ENCODE measurements at places on chromosomes 7 and 10. TPM values are rescaled to one million over a fixed set of nuclear protein-coding genes. Genes with fewer than 3 reads are reported as not detected.

MSMB gene
- 11.6 TPM for polyA plus RNA-seq

GPR26 gene
- 0.15 TPM for polyA plus RNA-seq

IFIT2 gene
- 4.3 TPM for polyA plus RNA-seq

ZFAND2A gene
- polyA plus RNA-seq = 61.4 TPM

DNA sequence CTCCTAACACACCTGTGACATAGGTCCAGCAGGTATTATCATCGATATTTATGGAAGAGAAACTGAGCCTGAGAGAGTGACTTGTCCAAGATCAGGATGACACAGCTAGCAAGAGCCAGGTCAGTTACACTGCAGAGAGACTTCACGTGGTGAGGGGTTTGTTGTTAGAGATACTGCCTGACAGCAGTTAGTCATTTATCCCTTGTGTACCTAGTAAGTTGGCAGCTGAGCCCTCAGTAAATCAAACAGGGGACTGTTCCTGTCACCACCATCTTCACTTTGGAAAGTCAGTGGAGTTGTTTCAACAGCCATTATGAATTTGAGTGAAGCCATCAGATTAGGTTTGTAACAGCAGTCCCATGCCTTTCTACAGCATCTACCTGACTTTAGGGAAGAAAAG, 87.5 kb upstream of the GATA3 start:
- no peaks in the 10 kb centered on the region for H3K36me3 ChIP-seq
- no peaks in the 10 kb centered on the region for H3K4me1 ChIP-seq
- H3K4me3 ChIP-seq = no peak overlapping the region
- no peaks in the 10 kb centered on the region for H3K27me3 ChIP-seq
- no peak for DNase-seq

DNA sequence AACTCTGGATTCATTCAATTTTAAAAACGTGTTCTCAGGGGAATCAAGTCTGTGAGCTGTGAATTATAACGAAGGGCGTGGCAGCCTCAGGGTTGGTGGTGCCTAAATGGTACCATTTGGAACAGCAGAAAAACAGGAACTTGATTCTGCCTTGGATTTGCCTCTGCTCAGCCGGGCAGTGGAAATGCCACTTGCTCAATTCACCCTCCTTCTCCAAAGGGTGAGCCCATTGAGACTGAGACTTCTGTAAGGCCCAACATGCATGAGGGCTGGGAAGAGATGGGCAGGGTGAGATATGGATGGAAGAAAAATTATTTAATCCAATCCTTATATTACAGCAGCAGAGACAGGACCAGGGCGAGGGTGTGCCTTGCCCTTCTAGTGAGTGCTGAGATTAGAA, 107.1 kb upstream of the HABP2 start:
- H3K4me3 ChIP-seq = no peak overlapping the region
- H3K4me1 ChIP-seq = no peaks in the 10 kb centered on the region
- H3K27me3 ChIP-seq = no peaks in the 10 kb centered on the region
- no peaks in the 10 kb centered on the region for H3K36me3 ChIP-seq
- H3K27ac ChIP-seq = no peak overlapping the region

DNA sequence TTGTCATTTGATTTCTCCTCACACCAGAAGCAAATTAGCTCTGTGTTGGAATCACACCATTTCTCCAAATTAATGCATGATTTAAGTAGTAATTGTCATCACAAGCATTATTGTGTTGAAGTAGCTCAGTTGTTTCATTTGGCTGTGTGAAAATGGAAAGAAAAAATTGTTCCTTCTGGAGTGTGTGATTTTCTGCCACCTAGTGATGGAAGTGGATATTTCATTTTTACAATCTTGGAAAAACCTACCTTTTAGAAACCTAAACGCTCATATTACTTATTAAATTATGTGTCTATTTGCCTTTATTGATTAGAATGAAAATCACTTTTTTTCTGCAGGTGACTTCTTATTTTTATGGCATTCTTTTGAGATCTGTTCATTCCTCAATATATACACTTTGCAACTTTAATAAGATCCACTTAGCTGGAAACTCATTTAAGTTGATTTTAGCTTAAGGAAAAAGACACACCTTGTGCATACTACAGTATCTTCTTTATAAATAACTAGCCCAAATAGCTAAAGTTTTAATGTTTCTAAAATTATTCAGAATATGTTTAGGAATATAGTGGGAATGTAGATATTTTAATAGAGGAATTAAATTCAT, 50.0 kb downstream of the SRI start:
- H3K27ac ChIP-seq = no peak overlapping the region
- H3K36me3 ChIP-seq = no peaks in the 10 kb centered on the region
- no peak overlapping the region for H3K4me3 ChIP-seq
- DNase-seq = no peak

GRCh38 chr7:123865517-123866117, 20.6 kb downstream of the HYAL4 start:
- no peaks in the 10 kb centered on the region for H3K36me3 ChIP-seq
- H3K4me1 ChIP-seq = peaks cover 22% of the 10 kb centered on the region
- no peak overlapping the region for H3K4me3 ChIP-seq
- no peak overlapping the region for H3K27ac ChIP-seq
- no peaks in the 10 kb centered on the region for H3K27me3 ChIP-seq

- no peak overlapping the region for H3K27ac ChIP-seq
- no peak overlapping the region for H3K4me3 ChIP-seq
- DNase-seq = peak; percentile 82
- H3K27me3 ChIP-seq = no peaks in the 10 kb centered on the region
- peaks cover 11% of the 10 kb centered on the region for H3K4me1 ChIP-seq
Measured at GRCh38 chr10:99346247-99346646, 17.1 kb downstream of the CNNM1 start.

- DNase-seq = no peak
- no peaks in the 10 kb centered on the region for H3K36me3 ChIP-seq
- peak overlapping the region; percentile 12 for H3K27ac ChIP-seq
- no peak overlapping the region for H3K4me3 ChIP-seq
- H3K4me1 ChIP-seq = peaks cover 41% of the 10 kb centered on the region
Measured at GRCh38 chr7:30844916-30845315, 66.7 kb upstream of the AQP1 start.

DNA sequence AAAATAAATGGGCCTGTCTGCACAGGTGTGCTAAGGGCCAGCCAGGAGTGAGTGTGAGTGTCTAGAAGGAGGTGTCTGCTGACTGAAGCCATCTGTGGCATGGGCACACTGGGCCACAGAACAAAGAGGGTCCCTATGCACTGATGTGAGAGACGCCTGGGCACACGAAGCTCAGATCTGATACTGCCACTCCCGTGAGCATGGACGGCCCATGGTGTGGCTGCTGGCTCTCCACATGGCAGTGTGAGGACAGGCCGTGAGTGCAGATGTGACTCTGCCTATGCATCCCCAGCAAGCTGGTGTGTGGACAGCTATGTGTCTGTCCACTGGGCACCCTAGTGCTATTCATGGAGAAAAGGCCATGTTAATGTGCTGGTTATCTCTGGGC, 12.8 kb upstream of the MYL7 start:
- DNase-seq = no peak
- H3K27me3 ChIP-seq = no peaks in the 10 kb centered on the region
- no peaks in the 10 kb centered on the region for H3K4me1 ChIP-seq
- no peak overlapping the region for H3K27ac ChIP-seq
- no peak overlapping the region for H3K4me3 ChIP-seq

DNA sequence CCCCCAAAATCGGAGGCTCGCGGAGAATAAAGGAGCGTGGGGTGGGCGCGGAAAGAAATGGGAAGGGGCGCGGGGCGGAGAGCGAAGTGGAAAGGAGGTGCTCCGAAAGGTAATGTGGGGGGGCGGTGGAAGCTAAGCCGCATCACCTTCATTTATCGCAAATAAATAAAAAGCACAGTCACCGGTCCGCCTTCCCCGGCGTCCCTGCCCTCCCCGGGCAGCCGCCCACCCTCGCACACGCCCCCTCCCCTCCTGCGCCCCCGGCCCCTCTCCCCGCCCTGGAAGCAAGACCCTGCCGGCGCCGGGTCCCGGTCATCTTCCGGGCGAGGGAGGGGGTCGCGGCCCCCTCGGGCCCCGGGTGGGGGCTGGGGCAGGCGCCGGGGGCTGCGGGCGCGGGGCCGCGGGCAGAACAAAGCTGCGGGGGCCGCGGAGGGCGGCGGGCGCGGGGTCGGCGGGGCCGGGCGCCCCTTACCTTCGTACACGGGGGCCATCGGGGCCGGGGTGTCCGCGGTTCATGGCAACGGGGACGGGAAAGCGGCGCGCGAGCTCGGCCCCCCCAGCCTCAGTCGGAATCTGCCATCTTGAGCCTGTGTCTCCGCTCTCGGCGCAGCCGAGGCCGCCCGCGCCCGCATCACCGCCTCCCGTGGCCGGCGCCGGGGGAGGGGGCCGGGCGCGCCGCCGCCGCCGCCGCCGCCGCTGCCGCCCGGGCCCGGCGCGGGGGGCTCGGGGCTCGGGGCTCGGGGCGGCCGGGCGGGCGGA, 486 bp downstream of the HIPK2 start:
- peaks cover 11% of the 10 kb centered on the region for H3K4me1 ChIP-seq
- DNase-seq = peak; percentile 43
- peak overlapping the region; percentile 95 for H3K27ac ChIP-seq
- H3K4me3 ChIP-seq = peak overlapping the region; percentile 73
- H3K36me3 ChIP-seq = no peaks in the 10 kb centered on the region

DNA sequence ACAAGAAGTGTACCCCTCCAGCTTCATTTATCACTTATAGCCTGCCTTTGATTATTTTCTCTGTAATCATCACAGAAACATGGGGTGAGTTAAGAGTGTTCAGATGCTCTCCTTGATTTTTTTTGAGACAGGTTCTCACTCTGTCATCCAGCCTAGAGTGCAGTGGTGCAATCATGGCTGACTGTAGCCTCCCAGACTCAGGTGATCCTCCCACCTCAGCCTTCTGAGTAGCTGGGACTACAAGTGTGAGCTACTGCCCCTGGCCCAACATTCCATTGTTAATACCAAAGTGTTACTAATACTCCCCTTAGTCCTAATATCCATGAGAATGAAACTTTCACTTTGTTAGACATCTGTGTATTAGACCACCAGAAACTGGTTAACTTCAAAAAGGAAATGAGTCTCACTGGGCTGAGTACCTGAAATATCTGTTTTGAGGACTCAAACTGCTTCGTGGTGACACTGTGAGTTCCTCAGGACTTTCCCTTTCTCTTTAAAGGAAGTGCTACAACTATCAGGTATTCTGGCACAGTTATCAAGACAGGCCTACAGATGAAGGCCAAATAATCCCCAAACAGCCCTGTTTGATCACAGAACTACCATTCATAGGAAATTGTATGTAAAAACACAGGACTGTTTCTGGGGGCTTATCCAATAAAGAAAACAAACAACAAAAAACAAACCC, 20.5 kb upstream of the CFAP70 start:
- no peaks in the 10 kb centered on the region for H3K4me1 ChIP-seq
- no peak overlapping the region for H3K27ac ChIP-seq
- no peak overlapping the region for H3K4me3 ChIP-seq

GRCh38 chr10:64275774-64276173, 754.6 kb downstream of the REEP3 start:
- no peaks in the 10 kb centered on the region for H3K36me3 ChIP-seq
- H3K27ac ChIP-seq = no peak overlapping the region
- no peaks in the 10 kb centered on the region for H3K27me3 ChIP-seq
- DNase-seq = no peak
- no peak overlapping the region for H3K4me3 ChIP-seq

- H3K27ac ChIP-seq = no peak overlapping the region
- no peaks in the 10 kb centered on the region for H3K27me3 ChIP-seq
- H3K36me3 ChIP-seq = no peaks in the 10 kb centered on the region
- no peak overlapping the region for H3K4me3 ChIP-seq
Measured at GRCh38 chr7:51012569-51013217, 230.0 kb upstream of the GRB10 start.

- no peak overlapping the region for H3K27ac ChIP-seq
- DNase-seq = no peak
- no peaks in the 10 kb centered on the region for H3K27me3 ChIP-seq
- H3K4me3 ChIP-seq = no peak overlapping the region
- no peaks in the 10 kb centered on the region for H3K4me1 ChIP-seq
Measured at GRCh38 chr7:34042406-34042805, 137.1 kb downstream of the BMPER start.

DNA sequence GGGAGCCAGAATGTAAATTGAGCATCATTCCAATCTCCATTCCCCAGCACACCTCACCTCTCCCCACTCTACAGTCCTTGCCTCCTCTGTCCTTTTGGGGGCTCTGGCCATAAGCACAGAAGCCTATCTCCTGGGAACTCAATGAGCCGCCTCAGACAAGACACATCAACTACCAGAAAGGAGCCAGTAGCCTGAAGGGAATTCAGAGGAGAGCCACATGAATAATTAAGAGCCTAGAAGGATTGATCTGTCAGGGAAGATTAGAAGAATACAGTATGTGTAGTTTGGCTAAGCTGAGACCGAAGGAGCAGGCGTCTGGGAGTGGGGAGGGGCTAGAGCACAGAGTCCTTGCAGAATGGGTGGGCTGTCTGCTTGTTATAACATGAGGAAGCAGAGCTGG, 31.2 kb downstream of the FRMD4A start:
- no peak overlapping the region for H3K27ac ChIP-seq
- no peak for DNase-seq
- H3K4me1 ChIP-seq = no peaks in the 10 kb centered on the region
- H3K4me3 ChIP-seq = no peak overlapping the region

DNA sequence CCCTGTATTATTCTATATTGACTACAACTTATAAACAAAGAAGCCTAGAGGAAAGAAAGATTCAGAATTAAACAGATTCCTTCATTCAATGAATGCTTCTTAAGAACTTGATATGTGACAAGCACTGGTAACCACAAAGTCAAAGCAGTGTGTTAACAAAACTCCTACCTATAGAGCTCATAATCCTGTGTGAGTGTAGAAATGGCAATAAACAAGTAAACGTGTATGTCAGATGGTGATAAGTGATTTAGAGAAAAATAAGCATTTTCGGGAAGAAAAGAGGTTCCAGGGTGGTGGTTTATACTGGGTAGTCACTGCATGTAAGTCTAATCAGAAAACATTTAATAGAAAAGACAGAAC, 141.3 kb downstream of the JMJD1C start:
- H3K27ac ChIP-seq = no peak overlapping the region
- DNase-seq = no peak
- no peaks in the 10 kb centered on the region for H3K27me3 ChIP-seq

DNA sequence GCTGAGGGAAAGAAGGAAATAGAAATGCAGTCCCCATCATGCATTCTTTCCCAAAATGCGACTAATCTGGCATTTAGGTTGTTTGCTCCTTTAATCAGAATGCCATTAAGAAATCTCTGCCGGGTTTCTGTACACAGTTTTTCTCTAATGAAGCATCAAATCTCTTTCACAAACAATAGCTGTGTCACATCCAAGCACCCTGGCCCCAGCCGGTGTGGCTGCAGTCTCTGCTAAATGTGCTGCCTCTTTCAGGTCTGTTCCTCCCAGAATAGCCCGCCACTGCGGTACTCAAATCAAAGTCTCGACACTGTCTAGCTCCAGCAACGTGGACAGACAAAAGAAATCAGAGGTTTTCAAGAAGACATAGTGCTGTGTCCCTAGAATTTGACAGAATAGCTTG, 343.8 kb downstream of the KCNMA1 start:
- H3K4me1 ChIP-seq = peaks cover 3% of the 10 kb centered on the region
- no peak overlapping the region for H3K4me3 ChIP-seq
- no peak for DNase-seq
- no peaks in the 10 kb centered on the region for H3K36me3 ChIP-seq

- no peak for DNase-seq
- H3K27me3 ChIP-seq = no peaks in the 10 kb centered on the region
- no peak overlapping the region for H3K27ac ChIP-seq
- no peaks in the 10 kb centered on the region for H3K36me3 ChIP-seq
- no peak overlapping the region for H3K4me3 ChIP-seq
Measured at GRCh38 chr10:133388236-133388972, 5.6 kb upstream of the MTG1 start.

- no peaks in the 10 kb centered on the region for H3K27me3 ChIP-seq
- no peak overlapping the region for H3K4me3 ChIP-seq
- DNase-seq = no peak
- no peak overlapping the region for H3K27ac ChIP-seq
Measured at GRCh38 chr7:12757443-12757842, 70.0 kb downstream of the ARL4A start.
